ENCODE measurements at places on chromosomes 12 and 14.

GRCh38 chr12:85920324-85920947 is 46.3 kb downstream of the NTS start:
- DNase-seq = no peak

DNA sequence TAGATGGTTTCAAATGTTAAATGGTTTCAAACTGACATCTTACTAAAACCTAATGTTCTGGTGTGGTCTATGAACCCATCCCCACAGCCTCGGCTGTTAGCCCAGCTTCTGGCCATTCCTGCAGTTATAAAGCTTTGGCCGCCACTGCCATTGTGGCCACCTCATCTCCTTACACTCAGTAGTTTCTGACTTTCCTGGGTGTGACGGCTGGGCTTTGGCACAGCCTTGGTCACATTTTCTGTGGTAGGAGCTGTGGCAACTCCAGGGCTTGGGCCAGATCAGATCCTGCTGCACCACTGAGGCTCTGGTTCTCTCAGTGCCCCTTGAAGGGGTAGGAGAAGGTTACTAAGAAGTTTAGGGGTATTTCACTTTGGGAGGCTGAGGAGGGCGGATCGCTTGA is 84.2 kb upstream of the STXBP6 start:
- no peak for DNase-seq

- no peak for DNase-seq
Observed at GRCh38 chr12:6390084-6390799, 6.3 kb downstream of the LTBR start.

GRCh38 chr14:96991226-96991625 is 194.0 kb downstream of the VRK1 start:
- DNase-seq = no peak

GRCh38 chr12:29278673-29279420 is 102.1 kb downstream of the ERGIC2 start:
- no peak for DNase-seq

DNA sequence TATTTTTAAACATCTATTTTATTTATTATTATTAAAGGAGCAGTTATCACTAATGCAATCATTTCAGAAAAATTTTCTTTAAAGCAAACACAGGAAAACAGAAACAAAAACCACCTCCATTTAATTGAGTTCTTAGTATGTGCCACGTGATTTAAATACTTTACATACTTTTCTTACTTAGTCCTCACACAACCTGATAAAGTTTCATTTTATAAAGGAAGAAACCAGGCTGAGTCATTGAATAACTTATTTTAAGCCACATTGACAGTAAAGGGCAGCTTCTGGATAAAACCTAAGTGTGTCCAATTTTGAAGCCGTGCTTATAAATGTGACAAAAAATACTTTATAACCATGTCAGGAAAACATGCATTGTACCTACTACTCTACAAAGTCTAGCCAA is 57.1 kb upstream of the PCED1B start:
- DNase-seq = no peak

DNA sequence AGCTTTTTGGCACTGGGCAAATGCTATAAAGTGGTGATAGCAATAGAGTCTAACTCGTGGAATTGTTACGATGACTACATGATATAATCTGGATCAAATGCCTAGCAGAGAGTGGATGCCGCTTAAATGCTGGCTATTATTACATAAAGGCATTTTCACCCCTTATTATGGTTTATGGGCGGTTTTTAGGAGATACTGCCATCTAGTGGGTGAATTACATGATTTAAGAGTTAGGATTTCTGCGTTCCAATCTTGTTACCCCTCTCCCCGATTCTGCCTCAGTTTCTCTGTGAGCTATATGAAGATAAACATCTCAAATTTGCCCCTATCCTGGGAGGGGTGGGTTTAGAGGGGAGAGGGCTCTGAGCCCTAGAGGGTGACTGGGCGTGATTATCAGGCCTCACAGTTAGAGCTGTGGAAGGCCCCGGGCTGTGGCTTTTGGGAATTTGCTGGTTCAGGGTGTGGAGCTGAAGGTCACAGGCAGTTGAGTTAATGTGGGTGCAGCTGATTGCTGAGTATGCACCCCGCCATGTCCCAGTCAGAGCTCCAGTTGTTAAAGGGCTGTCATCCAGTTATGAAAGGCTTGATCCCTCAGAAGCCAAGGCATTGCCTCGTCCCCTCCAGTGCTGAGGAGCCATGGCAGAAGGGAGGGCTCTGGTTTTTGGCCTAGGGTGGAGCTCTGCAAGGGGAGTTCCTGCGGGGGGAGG is 14.4 kb downstream of the CLSTN3 start:
- DNase-seq = no peak

- no peak for DNase-seq
Observed at GRCh38 chr14:98952593-98953350, 319.2 kb downstream of the BCL11B start.

- no peak for DNase-seq
Observed at GRCh38 chr12:108116699-108117098, 12.4 kb upstream of the WSCD2 start.
